ENCODE measurements at places on chromosomes 11 and 22. TPM values are rescaled to one million over a fixed set of nuclear protein-coding genes. Genes with fewer than 3 reads are reported as not detected.

Gene SYT7
- not detected for total RNA-seq

Gene SESN3
- 19.4 TPM for total RNA-seq

Gene XKR3
- total RNA-seq, result not detected

Gene MMP8
- not detected for total RNA-seq

Gene CSRP3
- total RNA-seq, result not detected

GRCh38 chr11:130370845-130371590 lies 56.3 kb upstream of the ZBTB44 start:
- DNase-seq, result no peak

DNA sequence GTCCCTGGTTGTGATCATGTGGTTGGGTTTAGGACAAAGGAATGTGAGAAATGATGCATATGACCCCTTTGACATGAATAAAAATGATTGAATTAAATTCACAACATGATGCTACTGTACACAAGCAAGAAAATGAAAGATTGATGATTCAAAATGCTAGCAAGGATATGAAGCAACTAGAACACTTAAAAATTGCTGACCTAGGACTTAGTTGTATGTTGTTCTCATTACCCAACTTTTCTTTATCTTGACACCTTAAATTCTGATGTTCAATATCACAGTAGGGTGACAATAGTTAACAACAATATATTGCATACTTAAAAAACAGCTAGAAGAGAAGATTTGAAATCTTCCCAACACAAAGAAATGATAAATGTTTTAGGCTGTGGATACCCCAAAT lies 20.6 kb downstream of the OR52A5 start:
- DNase-seq, result no peak

DNA sequence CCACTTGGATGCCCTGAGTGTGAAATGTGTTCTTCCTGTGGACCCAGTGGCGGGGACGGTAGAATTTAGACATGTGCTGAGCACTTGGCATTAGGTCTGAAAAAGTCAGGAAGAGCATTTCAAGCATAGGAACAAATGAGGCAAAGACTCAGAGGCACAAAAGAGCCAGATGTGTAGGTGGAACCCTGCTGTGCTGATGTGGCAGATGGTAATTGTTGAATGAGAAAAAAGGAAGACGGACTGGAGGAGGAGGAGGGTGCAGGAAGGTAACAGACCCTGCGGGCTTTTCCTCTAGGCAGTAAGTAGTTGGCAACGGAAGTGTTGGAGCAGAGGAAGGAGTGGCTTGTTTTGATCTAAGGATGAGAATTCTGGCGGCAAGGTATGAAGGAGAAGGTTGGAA lies 985.8 kb downstream of the TBC1D22A start:
- DNase-seq, result no peak

- peak; percentile 74 for DNase-seq
Observed at GRCh38 chr11:124069429-124070401, 28.6 kb upstream of the OR10G7 start.

DNA sequence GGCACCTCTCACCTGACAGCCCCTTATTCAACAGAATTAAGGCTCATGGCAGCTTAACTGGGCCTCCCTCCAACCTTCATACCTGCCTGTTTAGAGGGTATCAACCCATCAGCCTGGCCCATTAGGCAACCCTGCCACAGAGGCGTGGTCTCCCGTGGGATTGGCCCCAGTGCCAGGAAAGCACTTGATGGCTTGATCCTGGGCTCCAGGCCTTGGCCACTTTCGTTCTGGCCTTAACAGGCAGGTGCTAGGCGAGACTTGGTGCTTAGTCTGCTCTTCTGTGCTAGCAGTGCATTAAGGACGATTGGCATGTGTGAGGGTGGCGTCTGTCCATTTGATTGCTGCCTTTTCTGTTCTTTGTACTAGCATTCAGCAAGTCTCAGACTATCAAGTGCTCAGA lies 75.2 kb downstream of the CABIN1 start:
- DNase-seq, result no peak

Measured in activated CD8-positive, alpha-beta T cell treated with anti-CD3 and anti-CD28 coated beads for 36 hours (primary cell).